ENCODE measurements at places on chromosomes 3 and 15.

DNA sequence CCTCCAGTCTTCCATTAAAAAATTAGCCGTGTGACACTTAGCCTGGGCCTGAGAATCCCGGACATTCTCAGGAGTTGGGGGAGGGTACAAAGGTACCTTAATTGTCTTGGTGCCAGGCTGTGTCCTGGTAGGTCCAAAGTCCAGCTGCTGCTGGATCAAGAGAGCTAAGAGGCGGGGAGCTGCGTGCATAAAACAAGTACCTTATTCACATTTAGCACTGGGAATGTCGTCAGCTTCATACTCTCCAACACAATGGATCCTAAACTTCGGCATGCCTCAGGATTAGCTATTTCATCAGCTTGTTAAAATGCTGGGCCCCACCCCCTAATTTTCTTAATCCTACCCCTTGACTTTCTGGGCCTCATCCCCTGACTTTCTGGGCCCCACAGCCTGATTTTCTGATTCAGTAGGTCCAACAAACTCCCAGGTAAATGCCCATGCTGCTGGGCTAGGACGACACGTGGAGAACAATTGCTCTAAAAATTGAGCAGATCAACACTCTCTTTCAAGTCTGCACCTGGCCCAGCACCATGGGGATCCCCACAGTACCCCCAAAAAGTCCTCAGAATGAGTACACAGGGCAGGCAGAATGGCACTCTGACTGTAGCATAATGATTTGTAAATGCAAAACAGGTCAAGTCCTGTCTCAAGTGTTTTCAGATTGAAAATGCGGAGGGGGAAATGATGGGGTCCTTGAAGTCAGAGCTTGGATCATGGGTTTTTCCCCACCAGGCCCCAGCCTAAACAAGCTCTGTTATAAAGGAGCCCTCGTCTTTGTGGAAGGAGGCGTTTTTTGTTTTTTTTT lies 5.6 kb upstream of the AEN start:
- no peak for DNase-seq

- peak; percentile 35 for DNase-seq
Observed at GRCh38 chr3:63912768-63913588, 795 bp upstream of the SCAANT1 start.

GRCh38 chr3:134904776-134905646 lies 110.0 kb downstream of the EPHB1 start:
- DNase-seq: no peak

DNA sequence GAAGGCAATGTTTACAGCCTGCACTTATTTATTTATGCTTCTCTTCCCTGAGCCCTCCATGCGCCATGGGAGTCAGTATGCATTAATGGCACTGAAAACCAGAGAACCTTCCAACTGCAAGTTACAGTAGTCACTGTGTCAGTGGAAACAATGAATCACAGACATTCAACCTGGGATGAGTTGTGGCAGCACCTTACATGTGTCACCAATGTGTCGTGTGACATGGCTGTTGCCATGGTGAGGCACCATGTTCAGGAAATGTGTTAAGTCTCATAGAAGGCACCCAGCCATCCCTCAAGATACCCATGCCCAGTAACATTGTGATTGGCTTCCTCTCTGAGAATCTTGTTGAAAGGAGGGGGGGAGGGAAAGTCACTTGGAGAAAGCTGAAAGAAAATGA lies 105.0 kb downstream of the FOXP1 start:
- peak; percentile 51 for DNase-seq

GRCh38 chr3:49428752-49429080 lies 408 bp downstream of the NICN1 start:
- no peak for DNase-seq

Measured in CD4-positive, alpha-beta T cell treated with Interleukin-6 at 100 ng/mL for 8 hours (primary cell).